Stimulated activated CD4-positive, alpha-beta T cell treated with anti-CD3 and anti-CD28 coated beads, TNF-alpha, amount 100 ng/mL, for 1 hour (primary cell): ENCODE measurements at places on chromosomes 5 and 9.

DNA sequence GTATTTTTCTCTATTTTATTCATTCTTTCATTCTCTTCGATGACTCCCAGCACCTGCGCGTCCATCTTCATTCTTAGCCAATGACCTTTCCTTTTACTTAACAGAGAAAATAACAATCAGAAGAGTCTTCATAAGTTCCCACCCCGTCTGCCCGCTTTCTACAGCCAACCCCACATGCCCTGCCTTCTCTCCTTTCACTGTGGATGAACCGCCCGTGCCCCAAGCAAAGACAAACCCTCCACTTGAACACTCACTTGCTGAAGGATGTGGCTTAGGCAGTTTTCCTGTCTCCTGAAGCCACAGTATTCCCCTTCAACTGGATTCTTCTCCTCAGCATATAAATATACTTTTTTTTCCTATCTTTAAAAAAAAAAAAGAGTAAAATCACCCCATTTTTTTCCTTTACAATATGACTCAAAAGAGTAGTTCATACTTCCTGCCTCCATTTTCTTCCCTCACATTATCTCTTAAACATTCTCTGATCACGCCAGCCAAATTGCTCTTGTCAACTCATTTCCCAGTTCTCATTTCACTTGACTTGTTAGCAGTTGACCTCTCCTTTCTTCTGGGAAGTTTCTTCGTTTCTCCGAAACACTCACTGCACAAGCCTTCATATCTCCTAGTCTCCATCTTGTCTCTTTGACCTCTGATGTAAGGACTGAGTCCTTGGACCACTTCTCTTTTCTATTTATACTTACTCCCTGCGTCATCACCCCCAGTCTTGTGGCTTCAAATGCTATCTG lies 11.1 kb downstream of the NIPSNAP3B start:
- no peak for DNase-seq

DNA sequence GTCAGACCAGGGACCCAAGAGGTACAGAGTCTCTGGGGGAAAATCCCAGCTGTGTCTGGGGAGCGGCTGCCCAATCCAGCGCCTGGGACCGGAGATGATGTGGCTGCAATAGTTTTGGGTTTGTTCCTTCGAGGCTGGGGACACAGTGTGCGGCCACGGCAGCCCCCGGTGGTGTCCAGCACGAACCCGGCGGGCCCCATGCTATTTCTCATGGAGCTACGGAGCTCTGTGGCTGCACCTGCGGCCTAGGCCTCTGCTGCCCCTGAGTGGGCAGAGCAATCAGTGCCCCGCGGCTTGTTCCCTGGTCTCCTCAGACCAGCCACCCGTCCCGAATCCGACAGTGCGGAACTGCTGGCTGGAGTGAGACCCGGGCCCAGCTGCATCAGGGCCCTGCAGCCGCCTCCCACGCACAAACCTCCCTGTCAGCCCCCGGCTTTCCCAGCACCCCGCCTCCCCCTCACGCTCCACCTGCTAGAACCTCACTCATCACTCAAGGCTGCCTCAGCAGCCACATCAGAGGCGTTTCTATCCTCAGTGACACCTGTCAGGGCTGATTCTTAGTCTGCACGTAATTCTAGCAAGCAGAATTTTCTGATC lies 29.0 kb downstream of the SARDH start:
- DNase-seq = peak; percentile 35

DNA sequence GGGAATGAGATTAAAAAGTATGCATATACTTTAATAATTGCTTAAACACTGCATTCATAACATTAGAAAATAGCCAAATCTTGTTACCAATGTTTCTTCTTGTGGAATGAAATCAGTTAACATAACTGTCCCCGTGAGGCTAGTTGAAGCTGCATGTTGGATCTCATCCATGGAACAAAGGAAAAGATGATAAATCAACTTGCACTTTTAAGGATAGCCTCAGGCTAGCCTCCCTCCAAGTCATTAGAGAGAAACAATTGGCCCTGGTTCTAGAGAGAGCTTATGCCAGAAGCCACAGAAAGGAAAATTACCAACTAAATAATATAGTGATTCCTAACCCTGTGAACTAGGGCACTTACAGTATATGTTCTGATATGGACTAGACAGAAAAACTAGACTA lies 66.9 kb downstream of the GRIN3A start:
- DNase-seq = no peak

DNA sequence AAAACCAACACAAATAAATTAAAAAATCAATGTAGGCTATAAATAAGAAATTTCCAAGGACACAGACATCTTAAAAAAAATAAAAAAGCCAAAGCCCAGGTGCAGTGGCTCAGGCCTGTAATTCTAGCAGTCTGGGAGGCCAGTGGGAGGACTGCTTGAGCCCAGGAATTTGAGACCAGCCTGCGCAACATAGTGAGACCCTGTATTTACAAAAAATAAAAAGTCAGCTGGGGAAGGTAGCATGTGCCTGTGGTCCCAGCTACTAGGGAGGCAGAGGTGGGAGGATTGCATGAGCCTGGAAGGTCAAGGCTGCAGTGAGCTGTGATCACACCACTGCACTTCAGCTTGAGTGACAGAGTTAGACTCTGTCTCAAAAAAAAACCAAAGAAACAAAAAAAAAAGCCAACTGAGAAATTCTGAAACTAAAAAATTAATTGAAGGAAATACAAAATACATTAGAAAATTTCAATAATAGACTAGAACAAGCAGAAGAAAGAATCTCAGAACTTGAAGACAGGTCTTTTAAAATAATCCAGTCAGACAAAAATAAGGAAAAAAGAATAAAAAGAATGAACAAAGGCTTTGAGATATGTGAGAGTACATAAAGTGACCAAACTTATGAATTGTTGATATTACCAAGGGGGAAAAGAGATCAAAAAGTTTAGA lies 149.5 kb upstream of the PANK3 start:
- no peak for DNase-seq

DNA sequence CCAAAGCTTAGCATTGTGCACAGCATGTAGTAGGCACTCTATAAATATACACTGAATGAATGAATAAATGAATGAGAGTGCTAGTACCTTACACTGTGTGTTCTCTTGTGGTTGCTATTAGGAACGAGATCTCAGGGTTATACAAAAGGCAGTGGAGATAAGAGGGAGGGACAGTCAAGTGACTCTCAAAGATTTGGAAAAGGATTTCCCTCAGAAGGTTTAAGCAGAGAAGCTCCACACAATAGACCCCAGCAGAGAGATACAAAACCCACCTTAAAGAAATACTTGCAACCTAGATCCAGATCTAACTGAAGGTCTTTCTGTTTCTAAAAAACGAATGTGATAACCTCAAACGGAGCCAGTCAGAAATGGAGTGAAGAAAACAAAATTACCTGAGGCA lies 11.8 kb upstream of the EFNA5 start:
- no peak for DNase-seq

GRCh38 chr5:1068204-1068894 lies 43.5 kb downstream of the SLC12A7 start:
- DNase-seq = no peak

- no peak for DNase-seq
Observed at GRCh38 chr9:83538172-83538889, at the start of gene FRMD3. Gene FRMD3, minus strand, starts transcription at chr9:83538401. Its CDS starts 170 bp downstream, at chr9:83538231.

- no peak for DNase-seq
Observed at GRCh38 chr5:150514708-150515211, 6.8 kb downstream of the NDST1 start.

DNA sequence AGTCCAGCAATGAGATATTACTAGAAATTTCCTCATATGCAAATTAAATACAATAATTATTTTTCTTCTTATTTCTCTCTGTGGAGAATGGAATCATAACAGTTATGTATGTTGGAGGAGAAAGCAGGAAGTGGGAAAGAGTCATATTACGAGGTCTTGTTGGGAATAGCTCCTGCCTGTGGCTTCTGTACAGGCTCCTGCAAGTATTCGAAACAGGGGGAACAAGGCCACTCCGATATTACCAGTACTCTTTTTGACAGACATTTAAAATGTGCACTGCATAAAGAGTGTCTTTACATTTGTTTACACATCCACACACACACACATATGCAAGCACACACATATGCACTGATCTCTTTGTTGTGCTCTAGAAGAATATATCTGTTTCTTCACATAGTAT lies 812.0 kb upstream of the ZNF608 start:
- DNase-seq = no peak
